ENCODE measurements at places on chromosomes 1 and 21. TPM values are rescaled to one million over a fixed set of nuclear protein-coding genes. Genes with fewer than 3 reads are reported as not detected.

- no peak for DNase-seq
Observed at GRCh38 chr1:66732407-66733166, 19.7 kb upstream of the DYNLT5 start.

DNA sequence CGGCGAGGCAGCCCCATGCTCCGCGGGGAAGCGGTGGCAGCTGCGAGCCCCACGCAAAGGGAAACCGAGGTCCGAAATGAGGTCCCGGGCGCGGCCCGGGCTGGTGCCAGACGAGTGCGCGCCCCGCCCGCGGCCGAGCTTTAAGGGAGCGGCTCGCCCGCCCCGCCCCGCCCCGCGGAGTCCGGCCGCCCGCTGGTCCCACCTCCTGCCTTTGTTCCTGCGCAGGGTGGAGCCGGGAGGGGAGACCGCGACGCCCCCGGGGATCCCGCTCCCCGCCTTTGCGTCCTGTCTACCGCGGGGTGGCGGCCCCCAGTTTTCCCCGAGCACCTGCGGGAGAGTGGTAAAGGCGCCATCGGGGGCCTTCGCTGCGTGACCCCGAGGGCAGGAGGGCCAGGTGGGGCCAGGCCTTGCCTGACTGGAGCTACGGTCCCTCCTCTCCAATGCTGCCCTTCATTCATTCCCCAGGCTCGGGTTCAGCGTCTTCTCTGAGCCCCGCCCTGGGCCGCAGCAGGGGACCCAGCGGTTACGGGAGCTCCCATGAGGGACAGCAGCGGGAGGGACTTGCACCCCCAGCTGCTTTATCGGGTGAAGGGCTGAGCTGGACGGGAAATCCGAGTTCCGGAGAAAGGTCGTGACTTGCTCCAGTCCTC is at the start of gene HES2:
Gene HES2 (minus strand): TSS at position 116 of the 650 bp plus-strand sequence. CDS start 99 bp downstream, at position 17.
- no peak for DNase-seq

DNA sequence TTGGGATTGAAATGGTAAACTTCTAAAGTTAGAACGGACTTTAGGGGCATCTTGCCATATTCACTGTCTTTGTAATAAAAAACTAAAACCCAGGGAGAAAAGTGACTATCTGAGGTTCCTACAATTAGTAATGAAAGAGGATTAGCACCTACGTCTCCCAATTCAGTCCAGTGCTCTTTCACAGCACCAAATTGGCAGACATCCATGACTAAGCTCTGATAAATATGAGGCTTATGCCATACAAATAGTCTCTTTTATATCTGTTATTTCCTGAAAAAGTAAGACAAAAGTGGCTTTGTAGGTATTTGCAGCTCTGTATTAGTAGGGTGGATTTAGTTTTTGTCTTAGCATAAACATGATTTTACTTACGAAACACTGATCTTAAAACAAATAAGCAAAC is 315.0 kb upstream of the NRIP1 start:
- DNase-seq = no peak

DNA sequence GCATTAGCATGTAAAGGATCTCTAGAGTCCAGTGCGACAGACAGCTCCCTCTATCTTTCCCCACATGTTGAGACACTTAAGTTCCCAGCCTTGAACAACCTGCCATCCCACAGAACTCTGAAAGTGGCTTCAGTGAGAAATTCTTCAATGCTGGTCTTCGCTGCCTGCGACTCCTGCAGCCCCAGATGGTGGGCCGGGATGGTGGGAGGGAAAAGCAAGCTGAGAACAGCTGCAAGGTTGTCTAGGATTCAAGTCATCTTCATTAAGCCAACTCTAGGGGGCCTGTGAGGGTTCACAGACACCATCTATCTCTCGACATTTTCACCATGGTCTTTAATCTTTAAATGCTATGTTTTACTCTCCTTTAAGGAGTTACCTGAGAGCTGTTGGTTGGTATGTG is 185.5 kb upstream of the C1orf174 start:
- DNase-seq = no peak

DNA sequence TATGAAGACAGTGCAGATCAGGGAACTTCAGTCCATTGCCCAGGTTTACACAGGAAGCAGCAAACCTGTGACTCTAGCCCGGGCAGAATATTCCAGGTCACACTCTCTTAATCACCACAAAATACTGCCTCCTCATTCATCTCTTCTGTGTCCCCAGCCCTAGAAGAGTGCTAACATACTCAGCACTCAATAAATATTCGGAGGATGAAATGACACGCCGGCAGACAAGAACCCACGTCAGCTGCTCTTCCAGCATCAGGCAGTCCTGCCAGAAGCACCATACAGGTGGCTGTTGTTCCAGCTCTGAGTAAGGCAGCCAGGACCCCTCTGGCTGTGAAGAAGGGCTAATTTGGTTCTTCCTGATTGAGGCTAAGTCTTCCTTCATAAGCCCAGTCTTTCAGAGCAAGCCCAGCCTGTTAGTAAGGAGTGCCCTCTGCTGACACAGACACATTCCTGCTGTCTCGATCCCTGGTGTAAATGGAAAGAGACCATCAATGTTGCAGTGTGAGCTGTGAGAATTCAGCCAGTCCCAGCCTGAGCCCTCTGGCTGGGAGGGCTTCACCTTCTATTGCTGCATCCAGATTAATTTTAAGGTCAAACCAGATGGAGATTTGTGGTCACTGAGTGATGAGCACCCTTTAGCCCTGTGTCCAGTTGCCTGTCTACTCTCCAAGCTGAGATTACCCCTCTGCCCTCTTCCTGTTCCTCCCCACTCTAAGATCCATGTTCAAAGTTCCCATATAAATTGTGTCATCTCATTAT is 45.0 kb upstream of the KIRREL1 start:
- DNase-seq = no peak

DNA sequence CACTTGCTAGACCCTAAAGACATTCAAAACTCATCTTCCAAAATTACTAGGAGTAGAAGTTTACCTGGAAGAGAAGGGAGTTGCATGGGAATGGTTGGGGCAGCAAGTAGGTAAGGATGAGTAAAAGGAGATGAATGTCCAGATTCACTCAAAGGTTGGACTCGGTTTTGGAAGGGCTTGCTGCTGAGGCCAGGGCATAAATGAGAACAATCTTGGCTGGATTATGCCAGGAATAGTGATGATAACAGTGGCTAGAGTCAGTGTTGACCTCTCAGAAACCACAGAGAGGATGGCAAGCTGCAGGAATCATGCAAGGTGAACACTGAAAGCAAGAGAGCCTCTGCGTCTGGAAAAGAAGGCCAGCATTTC is 43.4 kb downstream of the C8A start:
- no peak for DNase-seq

DNA sequence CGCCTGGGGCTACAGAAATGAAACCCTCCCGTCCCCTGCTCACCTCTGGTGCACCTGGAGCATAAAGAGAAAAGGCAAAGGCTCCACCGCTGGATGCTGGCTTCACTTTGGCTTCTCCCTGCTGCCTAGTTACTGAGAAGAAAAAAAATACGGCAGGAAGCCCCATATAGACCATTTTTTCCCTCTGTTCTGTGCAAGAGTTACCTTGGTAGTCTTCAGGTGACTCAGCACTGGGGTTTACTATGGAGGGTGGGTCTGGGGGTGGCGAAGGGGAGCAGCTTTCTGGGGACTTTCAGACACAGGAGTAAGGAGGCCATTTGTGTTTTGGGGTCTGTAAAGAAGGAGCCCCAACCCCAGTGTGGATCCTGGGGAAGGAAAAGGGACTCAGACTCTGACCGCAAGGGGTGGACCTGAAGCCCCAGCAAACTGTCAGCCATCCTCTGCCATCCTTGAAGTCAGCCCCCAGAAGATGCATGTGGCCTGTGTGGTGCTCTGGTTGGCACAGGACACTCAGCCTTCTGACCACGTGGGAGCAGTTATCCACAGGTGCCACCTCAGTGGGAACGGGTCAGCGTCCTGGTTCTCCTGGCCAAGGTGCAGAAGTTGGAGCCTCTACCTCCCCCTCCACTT is 25.9 kb upstream of the EPS8L3 start:
- no peak for DNase-seq

GRCh38 chr1:224259986-224260385 is 70.0 kb downstream of the NVL start:
- DNase-seq = no peak

The CYP4A11 gene
- total RNA-seq = not detected

Data from SJSA1 (cell line).